Stimulated activated CD8-positive, alpha-beta memory T cell treated with anti-CD3 and anti-CD28 coated beads, Interleukin-4, amount 100 ng/mL, for 48 hours (primary cell): ENCODE measurements at places on chromosomes 7 and 10.

GRCh38 chr7:21426286-21427181 lies 1.3 kb upstream of the SP4 start:
- no peak for DNase-seq

GRCh38 chr7:12157517-12157916 lies 53.6 kb upstream of the TMEM106B start:
- DNase-seq: no peak

DNA sequence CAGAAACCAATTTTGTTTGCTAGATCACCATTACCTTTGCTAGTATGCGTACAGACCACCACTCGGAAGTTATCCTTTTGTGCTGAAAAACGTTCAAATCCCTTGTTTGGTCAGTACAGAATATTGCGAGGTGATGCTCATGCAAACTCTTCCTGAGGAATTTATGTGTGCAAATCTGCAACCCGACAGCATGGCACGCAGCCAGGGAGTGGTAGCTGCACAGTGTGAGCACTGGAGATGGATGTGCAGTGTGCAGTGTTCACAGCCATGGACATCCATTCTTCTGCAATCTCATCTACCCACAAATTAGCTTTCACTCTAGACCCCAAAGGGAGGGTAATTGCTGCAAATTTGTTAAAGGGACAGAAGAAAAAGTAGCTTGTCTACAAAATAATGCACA lies 72.2 kb downstream of the CACUL1 start:
- DNase-seq: no peak

- no peak for DNase-seq
These were observed 99.6 kb upstream of the SEMA3D start for GRCh38 chr7:85286446-85286845.

DNA sequence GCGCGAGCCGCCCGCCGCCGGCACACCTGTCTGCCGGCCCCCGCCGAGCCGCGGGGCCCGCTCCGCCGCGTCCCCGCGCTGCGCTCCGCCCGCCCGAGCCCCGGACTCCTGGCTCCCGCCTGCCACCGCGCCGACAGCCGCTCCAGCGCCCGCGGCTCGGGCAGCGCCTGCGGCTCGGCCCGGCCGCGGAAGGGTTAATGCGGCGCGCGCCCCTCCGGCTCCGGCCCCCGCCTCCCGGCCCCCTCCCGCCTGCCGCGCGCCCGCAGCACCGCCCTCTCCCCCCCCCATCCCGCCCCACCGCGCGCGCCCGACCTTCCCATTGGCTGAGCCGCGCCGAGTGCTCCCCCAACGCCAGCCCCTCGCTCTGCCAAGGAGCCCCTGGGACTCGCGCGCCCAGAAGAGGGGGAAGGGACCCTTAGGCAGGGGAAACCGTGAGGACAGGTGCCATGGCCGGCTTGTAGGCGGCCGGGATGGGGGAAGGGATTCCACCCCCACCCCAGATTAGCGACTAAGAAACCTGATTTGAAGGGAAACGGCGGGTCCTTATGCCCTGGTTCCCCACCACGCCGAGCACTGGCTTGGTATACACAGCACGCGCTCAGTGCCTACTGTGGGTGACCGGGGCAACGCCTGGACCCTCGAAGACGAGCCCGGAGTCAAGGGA lies at the start of gene KCNH2:
TSS of gene KCNH2 (minus strand) at position 196 of the 664 bp plus-strand sequence. CDS start 408 bp downstream, outside the sequence.
- DNase-seq: no peak

DNA sequence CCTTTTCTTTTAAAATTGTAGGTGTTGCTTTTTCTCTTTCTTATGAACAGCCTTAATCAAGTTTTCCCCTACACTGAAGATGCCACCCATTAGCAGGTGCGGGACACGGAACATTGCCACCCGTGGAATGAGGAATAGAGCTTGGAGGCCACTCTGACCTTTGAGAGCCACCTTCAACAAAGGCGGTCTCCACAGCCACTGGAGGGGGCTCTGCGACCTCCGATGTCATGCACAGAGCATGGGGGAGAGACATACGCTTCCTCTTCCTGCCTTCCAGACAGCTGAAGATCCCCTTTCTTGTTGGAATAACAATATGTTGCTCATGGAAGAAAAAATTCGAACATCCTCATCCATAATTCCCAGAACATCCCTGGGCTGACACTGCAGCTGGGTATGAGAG lies 39.1 kb downstream of the ADARB2 start:
- DNase-seq: no peak

DNA sequence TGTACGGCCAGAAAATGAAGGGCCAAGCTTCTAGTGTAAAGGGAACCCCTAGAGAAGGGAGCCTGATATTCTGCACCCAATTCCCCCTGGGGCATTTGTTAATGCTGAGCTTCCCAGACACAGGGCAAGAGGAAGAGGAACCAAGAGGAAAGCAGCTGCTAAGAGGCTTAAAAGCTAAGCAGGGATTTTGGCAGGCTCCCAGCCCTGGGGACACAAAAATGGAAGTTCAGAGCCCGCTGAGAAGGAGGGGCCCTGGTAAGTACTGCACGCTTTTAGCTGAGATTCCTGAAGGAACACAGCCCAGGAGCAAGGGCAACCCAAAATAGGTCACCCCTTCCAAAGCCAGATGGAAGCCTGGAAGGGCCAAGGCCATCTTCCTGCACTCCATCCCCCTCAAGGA lies 387.3 kb upstream of the MGMT start:
- no peak for DNase-seq

- DNase-seq: no peak
These were observed 277.5 kb downstream of the CSTF2T start for GRCh38 chr10:51421853-51422252.
